ENCODE measurements at places on chromosomes 6 and 20. TPM values are rescaled to one million over a fixed set of nuclear protein-coding genes. Genes with fewer than 3 reads are reported as not detected.

FOXC1 gene
- 4.9 TPM for total RNA-seq

TRIM15 gene
- not detected for total RNA-seq

FNDC11 gene
- 0.32 TPM for total RNA-seq

RTEL1 gene
- 26.7 TPM for total RNA-seq

HCRTR2 gene
- total RNA-seq = not detected

CST4 gene
- not detected for total RNA-seq

TAF8 gene
- total RNA-seq = 31.1 TPM

DNA sequence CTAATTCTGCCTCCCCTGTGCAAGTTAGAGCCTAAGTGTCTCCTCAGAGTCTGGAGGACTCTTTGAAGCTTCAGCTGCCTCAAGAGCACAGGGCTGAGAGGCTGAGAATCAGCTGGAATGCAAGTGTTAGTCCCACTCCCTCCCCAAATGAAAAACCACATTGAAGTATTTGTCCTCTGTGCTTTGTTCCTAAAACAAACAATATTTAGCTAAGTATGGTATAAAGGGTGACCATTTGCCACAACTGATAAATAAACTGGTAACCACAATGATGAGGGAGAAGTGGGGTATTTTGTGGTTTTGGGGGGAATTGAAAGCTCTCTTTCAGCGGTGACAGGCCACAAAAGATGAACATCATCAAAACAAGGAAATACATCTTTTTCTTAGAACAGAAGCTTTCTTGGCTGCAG lies 91.7 kb upstream of the HDDC2 start:
- H3K4me3 ChIP-seq = no peak overlapping the region
- no peak overlapping the region for H3K27ac ChIP-seq
- H3K4me1 ChIP-seq = no peaks in the 10 kb centered on the region
- no peak for DNase-seq
- no peaks in the 10 kb centered on the region for H3K27me3 ChIP-seq

GRCh38 chr6:131368198-131368911 lies 204.7 kb upstream of the ARG1 start:
- H3K4me3 ChIP-seq = no peak overlapping the region
- no peak overlapping the region for H3K27ac ChIP-seq
- H3K4me1 ChIP-seq = peaks cover 5% of the 10 kb centered on the region
- H3K27me3 ChIP-seq = no peaks in the 10 kb centered on the region

- H3K4me1 ChIP-seq = peaks cover 33% of the 10 kb centered on the region
- H3K27ac ChIP-seq = peak overlapping the region; percentile 93
- no peak for DNase-seq
- no peaks in the 10 kb centered on the region for H3K27me3 ChIP-seq
- H3K36me3 ChIP-seq = no peaks in the 10 kb centered on the region
- H3K4me3 ChIP-seq = peak overlapping the region; percentile 84
These were observed 817 bp upstream of the RNF217 start for GRCh38 chr6:124961464-124961776.

DNA sequence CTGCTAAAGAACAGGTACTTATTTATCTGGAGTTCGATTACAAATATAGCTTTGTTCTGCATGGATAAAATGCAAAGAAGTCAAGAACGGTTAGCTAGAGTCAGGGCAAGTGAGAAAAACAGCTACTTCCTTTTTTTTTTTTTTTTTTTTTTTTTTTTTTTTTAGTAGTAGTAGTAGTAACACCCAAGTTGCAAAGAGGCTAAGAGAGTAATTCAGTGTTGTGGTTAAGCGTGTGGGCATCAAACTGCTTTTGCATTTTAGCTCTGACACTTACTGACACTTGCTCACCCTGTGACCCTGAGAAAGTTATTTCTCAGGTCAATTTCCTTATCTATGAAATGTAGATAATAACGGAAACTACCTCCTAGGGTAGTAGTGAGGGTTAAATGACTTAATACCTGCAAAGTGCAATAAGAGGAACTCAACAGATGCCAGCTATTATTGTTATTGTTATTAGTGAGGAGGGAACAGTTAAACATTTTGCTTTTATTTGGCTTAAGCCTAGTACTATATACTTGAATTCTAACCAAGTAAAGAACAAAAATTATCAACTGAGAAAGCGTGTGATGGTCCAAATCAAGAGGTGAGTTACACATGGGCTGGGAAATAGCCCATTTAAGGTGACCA lies 86.7 kb upstream of the BACH2 start:
- no peaks in the 10 kb centered on the region for H3K27me3 ChIP-seq
- H3K4me1 ChIP-seq = no peaks in the 10 kb centered on the region
- H3K4me3 ChIP-seq = no peak overlapping the region
- no peak for DNase-seq
- H3K27ac ChIP-seq = no peak overlapping the region
- no peaks in the 10 kb centered on the region for H3K36me3 ChIP-seq

DNA sequence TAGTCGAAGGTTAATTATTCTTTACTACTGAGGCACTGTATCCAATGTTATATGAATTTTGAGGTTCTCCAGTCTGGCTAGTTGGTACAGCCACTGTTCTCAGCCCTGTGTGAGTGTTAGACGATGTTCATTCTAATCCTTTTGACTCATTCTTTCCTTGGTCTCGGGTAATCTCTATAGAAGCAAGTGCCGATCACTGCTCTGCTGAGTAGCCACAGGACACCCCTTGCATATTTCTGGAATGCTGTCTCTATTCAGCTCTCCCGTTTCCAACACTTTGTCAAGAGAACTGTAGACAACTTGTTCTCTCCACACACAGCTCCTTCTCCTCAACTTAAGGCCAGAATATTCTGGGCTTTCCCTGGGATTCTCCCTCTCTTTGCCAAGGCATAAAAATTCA lies 42.4 kb upstream of the PLCB1 start:
- no peaks in the 10 kb centered on the region for H3K36me3 ChIP-seq
- DNase-seq = no peak
- H3K27ac ChIP-seq = no peak overlapping the region
- peaks cover 8% of the 10 kb centered on the region for H3K4me1 ChIP-seq
- no peak overlapping the region for H3K4me3 ChIP-seq
- H3K27me3 ChIP-seq = no peaks in the 10 kb centered on the region

- no peaks in the 10 kb centered on the region for H3K36me3 ChIP-seq
- no peak for DNase-seq
- no peaks in the 10 kb centered on the region for H3K4me1 ChIP-seq
- H3K27ac ChIP-seq = no peak overlapping the region
These were observed 85.0 kb downstream of the BMP2 start for GRCh38 chr20:6852478-6852877.

GRCh38 chr20:23039136-23039875 lies 4.2 kb downstream of the SSTR4 start:
- H3K36me3 ChIP-seq = no peaks in the 10 kb centered on the region
- H3K27me3 ChIP-seq = peaks cover 41% of the 10 kb centered on the region
- no peak overlapping the region for H3K27ac ChIP-seq
- DNase-seq = no peak
- no peak overlapping the region for H3K4me3 ChIP-seq

- H3K27ac ChIP-seq = no peak overlapping the region
- H3K27me3 ChIP-seq = no peaks in the 10 kb centered on the region
- H3K4me3 ChIP-seq = no peak overlapping the region
- DNase-seq = no peak
- H3K36me3 ChIP-seq = no peaks in the 10 kb centered on the region
- peaks cover 21% of the 10 kb centered on the region for H3K4me1 ChIP-seq
These were observed 82.6 kb upstream of the PREP start for GRCh38 chr6:105485456-105485855.

GRCh38 chr6:105781248-105781647 lies 304.9 kb upstream of the PRDM1 start:
- H3K4me1 ChIP-seq = no peaks in the 10 kb centered on the region
- H3K27me3 ChIP-seq = no peaks in the 10 kb centered on the region
- H3K36me3 ChIP-seq = no peaks in the 10 kb centered on the region

DNA sequence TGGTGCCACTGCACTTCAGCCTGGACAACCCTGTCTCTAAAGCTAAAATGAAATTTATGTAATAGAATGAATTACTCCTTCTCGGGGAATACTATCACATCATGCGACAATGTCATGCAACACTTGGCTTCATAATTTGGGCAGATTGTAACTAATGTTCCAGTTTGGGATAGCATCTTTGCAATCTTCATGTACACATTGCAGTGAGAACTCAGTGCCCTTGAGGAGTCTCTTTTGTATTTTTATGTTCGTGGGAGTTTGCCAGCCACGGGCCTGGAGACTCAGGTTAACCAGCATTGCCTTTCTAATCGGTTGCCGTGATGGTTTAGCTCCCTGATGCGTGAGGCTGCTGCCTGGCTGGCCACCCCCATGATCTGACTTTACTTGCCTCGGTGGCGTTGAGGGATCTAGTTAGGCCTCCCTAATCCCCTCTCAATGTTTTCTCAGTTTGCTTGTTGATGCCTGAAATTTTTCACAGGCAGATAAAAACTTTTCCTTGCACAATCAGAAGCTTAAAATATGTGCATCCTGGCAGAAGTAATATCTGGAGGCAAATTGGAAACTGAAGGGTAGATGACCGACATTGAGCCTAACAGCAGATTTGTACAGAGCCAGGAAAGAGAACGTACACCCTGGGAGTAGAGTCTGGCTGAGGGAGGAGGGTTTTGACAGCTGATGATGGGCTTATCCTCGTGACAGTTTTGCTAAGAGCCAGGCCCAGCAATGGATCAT lies 2.4 kb downstream of the GMPR start:
- no peak overlapping the region for H3K27ac ChIP-seq
- peaks cover 29% of the 10 kb centered on the region for H3K4me1 ChIP-seq
- no peak overlapping the region for H3K4me3 ChIP-seq

GRCh38 chr6:37987559-37987958 lies 168.0 kb downstream of the ZFAND3 start:
- peaks cover 33% of the 10 kb centered on the region for H3K4me1 ChIP-seq
- no peak overlapping the region for H3K4me3 ChIP-seq
- DNase-seq = no peak
- H3K27ac ChIP-seq = no peak overlapping the region
- H3K27me3 ChIP-seq = no peaks in the 10 kb centered on the region

DNA sequence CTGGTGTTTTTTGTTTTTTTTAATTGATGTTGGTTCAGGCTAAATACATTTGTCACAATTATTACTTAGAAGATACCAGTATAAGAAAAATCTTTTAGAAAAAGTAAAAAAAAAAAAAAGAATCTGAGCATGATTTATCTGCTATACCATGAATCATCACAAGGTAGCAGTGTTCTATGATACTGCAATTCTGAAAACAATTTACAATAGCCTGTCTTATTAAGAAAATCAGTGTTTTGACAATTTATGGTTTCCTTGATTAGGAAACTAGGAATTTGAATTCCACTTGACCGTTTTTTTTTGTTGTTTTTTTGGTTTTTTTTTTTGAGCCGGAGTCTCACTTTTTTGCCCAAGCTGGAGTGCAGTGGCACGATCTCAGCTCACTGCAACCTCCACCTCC lies 9.3 kb upstream of the MAK start:
- DNase-seq = no peak
- no peak overlapping the region for H3K4me3 ChIP-seq
- H3K36me3 ChIP-seq = no peaks in the 10 kb centered on the region
- H3K27me3 ChIP-seq = no peaks in the 10 kb centered on the region
- H3K4me1 ChIP-seq = no peaks in the 10 kb centered on the region

DNA sequence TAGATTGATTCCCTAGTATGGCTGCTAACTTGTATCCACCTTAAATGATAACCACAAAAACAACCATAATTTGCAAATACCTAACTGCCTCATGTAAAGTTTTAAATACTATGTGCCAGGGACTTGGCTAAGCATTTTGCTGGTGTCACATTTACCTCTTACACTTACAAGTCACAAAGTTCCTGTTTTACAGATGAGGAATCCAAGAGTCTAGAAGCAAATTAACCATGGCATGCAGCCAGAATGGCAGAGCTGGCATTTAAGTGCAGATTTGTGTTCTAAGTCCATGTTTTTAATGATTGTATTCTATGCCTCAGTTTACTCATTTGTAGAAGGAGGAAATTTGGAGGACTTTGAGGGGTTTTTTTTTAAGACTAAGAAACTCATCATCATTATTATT lies 696.7 kb downstream of the PTPRT start:
- H3K27ac ChIP-seq = no peak overlapping the region
- no peak overlapping the region for H3K4me3 ChIP-seq
- no peak for DNase-seq
- H3K4me1 ChIP-seq = no peaks in the 10 kb centered on the region
- no peaks in the 10 kb centered on the region for H3K36me3 ChIP-seq
- no peaks in the 10 kb centered on the region for H3K27me3 ChIP-seq

Data from upper lobe of right lung (tissue), 1 donor.